ENCODE measurements at places on chromosomes 1 and 21.
A peak's percentile ranks its signal among the peaks of the same experiment; 100 is the strongest.

GRCh38 chr1:113147073-113147625 lies 74.2 kb downstream of the LRIG2 start:
- no peak for DNase-seq

DNA sequence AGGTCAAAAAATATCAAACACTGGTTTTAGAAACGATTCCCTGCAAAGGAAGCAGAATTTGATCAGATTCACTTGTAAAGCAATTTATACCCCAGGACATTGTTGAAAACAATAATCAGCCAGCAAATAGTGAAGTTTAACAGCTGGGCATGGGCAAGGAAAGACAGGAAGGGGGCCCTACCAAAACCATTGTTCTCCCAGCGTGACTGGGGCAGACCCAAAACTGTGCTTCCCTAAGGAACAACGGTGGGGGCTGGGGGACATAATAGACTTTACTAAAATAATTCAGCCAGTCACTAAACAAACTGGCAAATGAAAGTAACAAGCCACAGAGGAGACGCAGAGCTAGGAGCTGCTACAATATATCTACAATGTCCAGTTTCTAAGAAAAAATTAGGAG lies 100.2 kb downstream of the AHCTF1 start:
- no peak for DNase-seq

GRCh38 chr1:151547119-151547899 lies 7.2 kb downstream of the TUFT1 start:
- peak; percentile 89 for DNase-seq

DNA sequence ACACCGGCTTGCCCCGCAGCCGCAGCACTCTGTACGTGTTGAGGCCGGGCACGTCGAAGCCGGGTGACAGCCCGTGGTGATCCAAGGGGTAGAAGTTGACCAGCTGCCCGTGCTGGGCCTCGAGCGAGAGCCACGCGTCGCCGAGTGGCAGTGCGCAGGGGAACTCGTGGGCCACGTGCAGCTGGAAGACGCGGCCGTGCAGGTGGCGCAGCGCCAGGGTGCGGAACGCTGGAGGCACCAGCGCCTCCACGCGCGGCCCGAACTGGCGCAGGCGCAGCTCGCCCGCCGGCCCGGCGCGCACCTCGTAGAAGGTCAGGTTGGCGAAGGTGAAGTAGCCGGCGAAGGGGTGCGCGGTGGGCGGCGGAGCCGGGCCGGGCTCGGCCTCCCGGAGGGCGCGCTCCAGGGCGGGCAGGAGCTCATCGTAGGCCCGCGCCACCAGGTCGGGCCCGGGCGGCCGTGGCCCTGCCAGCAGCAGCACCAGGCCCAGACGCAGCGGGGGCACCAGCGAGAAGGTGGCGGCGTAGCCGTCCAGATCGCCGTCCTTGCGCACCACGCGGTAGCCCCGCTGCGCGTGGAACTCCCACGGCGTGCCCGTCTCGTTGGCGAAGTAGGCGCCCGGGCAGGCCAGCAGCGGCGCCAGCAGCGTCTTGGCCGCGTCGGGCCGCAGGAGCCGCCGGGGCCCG lies 19.5 kb downstream of the LACTBL1 start:
- no peak for DNase-seq

GRCh38 chr1:204268101-204268500 lies 54.3 kb upstream of the GOLT1A start:
- DNase-seq: no peak

- peak; percentile 22 for DNase-seq
Observed at GRCh38 chr1:99438656-99439230, 174.5 kb downstream of the PLPPR4 start.

DNA sequence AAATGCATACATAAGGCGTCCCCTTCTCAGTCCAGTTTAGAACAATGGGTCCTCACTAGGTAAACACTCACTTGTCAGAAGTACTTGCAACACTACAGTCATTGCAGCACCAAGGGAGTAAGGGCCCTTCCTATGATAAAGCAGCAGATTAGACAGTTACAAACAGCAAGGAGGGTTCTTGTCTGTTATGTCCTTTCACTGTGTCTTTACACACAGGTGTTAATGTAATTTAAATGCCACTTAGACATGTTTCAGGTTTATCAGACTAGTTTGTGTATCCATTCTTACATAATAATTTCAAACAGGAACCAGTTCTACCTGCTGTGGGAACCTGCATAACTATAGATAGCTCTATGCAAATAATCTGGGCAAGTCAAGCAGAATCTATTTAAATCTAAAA lies 105.6 kb upstream of the USH2A start:
- DNase-seq: no peak

DNA sequence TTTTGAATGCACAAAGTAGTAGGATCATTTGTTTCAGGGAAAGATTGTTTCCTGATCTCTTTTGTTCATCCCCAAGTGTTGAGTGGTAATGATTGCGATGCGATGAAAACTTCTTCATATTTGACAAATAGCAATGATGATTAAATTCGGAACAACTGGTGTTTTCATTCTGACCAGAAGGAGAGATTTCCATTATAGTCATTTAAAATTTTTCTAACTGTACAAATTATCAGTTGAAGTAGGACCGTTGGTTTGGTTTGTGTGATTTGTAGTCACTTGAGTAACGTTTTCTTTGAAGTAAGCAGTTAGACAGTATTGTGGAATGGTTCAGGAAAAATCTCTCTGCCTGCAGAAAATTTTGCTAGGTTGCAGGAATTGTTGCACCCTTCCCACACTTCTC lies 5.9 kb downstream of the NFYC start:
- no peak for DNase-seq

- peak; percentile 44 for DNase-seq
Observed at GRCh38 chr1:162678439-162678838, 46.2 kb downstream of the DDR2 start.

- no peak for DNase-seq
Observed at GRCh38 chr1:162165528-162165927, 96.0 kb downstream of the NOS1AP start.

GRCh38 chr1:28171246-28171645 lies 5.2 kb downstream of the PTAFR start:
- no peak for DNase-seq

DNA sequence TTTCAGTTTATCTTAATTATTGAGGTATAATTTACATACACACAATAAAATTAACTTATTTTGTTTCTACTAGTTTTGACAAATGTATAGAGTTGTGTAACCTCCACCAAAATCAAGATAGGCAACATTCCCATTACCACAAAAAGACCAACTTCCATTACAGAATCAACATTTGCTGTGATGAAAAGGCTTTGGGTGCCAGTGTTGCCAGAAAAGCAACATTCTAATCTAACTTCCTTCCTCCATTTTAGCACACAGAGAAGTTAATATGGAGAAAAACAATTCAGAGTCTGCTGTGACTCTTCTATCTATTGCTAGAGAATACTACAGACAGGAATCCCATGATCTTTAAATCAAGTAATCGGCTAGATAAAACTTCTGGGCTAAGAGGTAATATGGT lies 245.3 kb downstream of the RERE start:
- DNase-seq: no peak

DNA sequence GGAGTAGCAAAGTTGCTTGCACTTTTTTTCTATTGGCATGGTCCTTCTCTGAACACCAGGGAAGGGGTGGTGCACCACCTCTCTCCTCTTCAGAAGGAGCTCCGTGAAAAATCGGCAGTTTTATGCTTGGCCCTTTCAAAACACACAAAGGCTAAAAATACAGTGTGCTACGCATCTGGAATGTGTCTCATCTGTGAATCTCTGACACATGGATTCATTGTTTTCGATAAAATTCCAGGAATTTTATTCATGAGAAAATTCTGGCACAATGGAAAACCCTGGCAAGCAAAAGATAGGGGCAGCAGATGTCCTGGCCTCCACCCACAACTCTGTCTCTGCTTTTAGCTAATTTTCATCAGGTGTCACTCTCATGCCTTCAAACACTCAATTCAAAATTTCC lies 42.9 kb downstream of the ERG start:
- DNase-seq: no peak

- no peak for DNase-seq
Observed at GRCh38 chr1:8568837-8569236, 248.6 kb downstream of the RERE start.

DNA sequence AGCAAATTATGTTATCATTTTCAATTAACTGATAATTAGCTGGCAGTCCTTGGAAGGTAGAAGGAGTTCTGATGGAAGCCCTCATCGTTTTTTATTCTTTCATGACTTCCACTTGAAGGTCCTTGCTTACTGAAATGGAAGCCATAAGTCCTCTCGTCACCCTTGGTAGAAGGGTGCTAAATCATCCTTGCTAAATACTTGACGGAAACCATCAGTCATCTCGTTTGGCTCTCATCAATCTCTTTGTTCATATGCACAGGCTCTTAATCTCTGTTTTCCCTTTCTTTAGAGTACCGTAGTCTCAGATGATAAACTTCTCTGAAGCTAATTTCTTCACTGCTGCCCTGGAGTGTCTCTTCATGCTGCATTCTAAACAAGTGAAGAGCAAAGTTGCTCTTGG lies 34.5 kb downstream of the UCK2 start:
- DNase-seq: no peak

DNA sequence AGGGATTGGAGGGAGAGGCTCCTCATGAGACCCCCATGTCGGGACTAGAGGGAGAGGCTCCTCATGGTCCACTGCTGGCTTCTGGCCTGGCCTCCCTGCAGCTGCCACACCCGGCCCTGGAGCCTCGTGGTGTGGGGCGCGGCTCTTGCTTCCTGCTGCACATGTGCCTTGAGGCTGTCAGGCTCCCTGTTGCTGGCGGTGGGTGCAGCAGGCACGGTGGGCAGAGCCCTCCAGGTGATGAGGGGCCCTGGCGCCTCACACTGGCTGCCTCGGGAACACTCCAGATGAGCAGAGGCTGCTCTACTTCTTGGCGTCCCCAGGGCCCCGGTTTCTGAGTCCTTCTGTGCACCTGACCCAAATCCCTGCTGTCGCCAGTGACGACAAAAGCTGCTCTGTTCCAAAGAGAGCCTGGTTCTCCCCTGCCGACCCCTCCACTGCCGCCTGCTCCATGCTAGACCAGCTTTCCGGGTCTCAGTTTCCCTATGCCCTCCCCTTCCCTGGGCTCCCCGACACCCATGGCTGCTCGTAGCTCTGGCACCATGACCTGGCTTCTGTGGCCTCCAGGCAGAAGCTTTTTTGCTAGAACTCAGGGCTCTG lies 9.7 kb upstream of the ATAD3B start:
- DNase-seq: no peak

DNA sequence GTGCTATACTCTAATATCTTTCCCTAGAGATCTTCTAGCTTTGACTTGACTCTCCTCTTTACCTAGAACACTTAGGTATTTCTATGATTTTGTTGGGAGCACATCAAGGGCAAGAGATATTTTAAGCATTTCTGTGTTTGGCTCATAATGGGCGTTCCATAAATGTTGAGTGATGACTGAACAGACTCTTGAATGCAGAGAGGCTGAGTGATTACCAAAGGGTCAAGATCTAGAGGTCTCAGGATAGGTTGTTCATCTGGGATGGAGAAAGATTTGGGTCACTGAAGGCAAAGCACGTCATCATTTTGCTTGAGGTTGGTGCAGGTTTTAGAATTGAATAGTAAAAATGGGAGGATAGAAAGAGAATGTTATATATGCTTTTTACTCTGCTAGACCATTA lies 705.4 kb upstream of the B3GALT2 start:
- DNase-seq: no peak

DNA sequence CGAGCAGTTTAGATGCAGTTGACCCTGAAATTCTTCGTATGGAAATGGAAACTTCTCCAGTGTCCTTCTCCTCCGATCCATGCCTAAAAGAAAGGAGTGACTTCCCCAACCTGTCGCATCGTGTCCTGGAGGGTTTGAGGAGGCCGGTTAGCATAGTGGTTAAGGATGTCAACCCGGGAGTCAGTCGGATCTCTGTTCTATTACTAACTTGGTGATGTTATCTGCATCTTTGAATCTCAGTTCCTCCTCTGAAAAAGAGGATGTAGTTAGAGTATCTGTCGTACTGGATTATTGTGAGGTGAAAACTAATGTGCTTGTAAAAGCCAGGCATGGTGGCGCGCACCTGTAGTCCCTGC lies 684 bp downstream of the ZBTB8B start:
- no peak for DNase-seq

DNA sequence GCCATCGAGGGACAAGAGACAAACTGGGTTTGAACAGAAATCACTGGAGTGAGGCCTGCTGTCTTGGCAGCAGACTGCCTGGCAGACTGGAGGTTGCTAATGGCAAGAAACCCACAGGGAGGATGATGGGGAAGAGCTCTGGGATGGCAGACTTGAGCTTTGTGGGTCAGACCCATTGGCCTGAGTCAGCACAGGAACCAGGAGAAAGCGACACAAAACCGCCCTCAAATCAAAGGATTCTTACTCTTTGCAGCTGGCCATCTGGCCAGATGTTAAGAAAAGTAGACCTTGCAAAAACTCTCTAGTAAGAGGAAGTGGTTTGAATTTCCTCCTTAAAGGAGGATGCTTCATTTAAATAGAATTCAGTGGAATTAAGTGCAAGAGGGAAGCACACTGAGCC lies 195.2 kb upstream of the JUN start:
- DNase-seq: no peak

DNA sequence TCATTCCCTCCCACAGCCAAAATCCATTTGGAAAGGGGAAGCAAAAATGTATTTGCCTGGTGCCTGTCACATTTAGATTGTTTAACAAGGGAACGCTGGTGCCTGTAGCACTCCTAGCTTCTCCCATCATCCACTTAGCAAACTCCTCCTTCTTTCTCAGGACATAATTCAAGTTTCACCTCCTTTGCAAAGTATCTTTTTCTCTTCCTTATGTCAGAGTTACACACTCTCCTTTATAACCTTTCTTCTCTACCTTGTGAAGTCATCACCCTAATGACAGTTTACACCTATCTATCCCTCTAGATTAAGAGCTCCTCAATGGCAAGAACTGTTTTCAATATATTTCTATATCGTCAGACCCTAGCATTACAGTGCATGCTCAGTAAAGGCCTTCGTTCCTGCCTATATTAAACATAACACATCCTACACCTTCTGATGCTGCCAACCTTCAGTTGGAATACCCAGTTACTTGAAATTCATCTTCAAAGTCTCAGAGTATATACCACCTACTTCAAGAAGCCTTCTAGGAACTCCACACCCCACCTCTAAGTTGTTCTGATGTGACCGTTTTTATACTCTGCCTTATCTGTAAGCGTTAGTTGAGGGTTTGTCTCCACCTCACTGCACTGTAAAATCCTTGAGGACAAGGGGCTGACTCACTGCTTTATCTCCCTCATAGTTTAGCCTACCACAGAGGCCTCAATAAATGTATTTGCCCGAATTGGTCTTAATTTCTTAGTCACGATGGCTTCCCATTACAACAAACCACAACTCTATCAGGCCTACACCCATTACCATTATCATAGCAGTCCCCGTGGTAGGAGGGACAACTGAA lies 1.0 kb upstream of the EPS15 start:
- DNase-seq: peak; percentile 39

DNA sequence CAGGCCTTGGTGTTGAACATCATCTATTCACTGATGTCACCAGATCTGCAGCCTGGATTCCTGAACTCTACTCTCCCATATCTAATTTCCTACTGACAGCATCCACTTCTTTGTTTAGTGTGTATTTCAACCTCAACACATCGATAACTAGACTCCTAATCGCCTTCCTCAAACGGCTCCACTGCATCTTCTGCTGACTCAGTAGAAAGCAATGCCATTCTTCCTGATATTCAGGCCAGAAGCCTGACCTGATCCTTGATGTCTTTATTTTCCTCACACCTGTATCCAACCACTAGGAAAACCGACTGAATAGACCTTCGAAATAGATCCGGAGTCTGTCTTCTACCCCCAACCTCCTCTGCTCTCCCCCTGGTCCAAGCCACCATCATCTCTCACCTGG lies 466.9 kb downstream of the PCP4 start:
- DNase-seq: no peak

Measured in LoVo (cell line).